ENCODE measurements at places on chromosomes 3 and 15. TPM values are rescaled to one million over a fixed set of nuclear protein-coding genes. Genes with fewer than 3 reads are reported as not detected.
A peak's percentile ranks its signal among the peaks of the same experiment; 100 is the strongest.

GRCh38 chr3:188683032-188683521 is 488.7 kb upstream of the TPRG1 start:
- DNase-seq = no peak

SLCO2A1 gene
- total RNA-seq = 2.2 TPM

GABRR3 gene
- total RNA-seq = not detected

PLA2G4E gene
- not detected for total RNA-seq

- DNase-seq = peak; percentile 39
Measured at GRCh38 chr15:68730471-68730919, 90.2 kb downstream of the ANP32A start.

GRCh38 chr3:190261740-190262139 is 60.5 kb downstream of the CLDN1 start:
- no peak for DNase-seq

DNA sequence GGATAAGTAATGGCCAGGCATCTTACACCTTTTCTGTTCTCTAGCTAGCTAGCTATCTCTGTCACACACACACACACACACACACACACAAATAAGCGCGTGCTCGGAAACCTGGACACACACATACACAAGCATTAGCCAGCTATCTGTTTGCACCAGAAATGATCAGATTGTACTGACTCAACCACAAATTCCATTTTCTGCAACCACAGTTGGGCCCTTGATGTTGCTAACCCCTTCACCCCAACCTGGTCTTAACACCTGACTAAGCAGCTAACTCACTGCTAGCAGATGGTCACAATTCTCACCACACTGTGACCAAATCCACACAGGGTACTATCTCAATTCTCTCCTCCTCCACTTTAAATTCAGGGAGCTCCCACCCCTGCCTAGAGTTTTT is 183.0 kb upstream of the THBS1 start:
- DNase-seq = no peak

DNA sequence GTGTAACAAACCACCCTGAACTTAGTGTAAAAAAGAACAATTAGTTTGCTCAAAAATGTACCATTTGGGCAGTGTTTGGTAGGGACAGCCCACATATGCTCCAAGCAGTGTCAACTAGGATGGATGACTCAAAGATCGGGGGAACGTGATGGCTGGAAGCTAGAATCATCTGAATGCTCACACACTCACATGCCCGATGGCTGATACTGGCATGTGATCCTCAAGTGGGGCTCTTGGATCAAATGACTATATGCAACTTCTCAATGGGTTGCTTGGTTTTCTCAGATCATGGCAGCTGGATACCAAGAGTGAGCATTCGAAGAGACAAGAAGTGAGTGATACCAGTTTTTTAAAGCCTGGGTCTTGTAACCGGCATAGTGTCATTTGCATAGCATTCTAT is 335.9 kb upstream of the KCNMB2 start:
- DNase-seq = no peak

Data from glomerular endothelial cell (primary cell).